ENCODE measurements at places on chromosomes 2 and 18.
A peak's percentile ranks its signal among the peaks of the same experiment; 100 is the strongest.

- DNase-seq: no peak
These were observed 322.1 kb upstream of the THUMPD2 start for GRCh38 chr2:40101131-40101575.

GRCh38 chr2:26772064-26773001, 8.2 kb downstream of the SLC35F6 start:
- peak; percentile 54 for DNase-seq

GRCh38 chr2:240604291-240604938, 17.9 kb downstream of the CAPN10 start:
- peak; percentile 4 for DNase-seq

DNA sequence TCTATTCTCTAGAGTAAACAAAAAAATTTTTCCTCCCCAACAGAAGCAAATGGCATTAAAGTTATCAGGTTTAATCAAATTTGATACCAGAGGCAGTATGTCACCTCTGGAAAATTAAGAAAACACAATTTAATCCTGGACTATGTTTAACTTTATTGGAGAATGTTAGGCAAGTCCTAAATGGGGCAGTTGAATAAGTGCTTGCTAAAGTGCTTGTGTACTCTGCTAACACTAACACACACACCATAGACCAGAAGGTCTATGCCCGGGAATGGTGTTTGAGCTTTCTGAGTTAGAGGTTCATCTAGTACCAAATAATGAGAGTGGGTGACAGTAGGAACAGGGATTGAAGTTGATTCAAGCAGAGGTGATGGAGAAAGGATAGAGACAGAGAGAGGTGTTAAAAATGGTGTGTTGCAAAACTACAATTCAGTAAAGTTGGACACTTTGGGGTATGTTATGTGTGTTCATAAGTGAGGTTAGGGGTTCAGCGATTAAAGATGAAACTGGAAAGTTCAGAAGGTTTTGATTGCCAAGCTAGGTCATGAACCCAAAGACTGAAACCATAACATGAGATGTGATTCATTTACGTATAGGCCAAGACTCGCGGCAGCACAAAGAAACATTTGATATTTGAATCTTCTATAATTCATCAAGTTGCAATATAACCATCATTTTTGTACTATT, 40.5 kb upstream of the PEX13 start:
- DNase-seq: peak; percentile 27

DNA sequence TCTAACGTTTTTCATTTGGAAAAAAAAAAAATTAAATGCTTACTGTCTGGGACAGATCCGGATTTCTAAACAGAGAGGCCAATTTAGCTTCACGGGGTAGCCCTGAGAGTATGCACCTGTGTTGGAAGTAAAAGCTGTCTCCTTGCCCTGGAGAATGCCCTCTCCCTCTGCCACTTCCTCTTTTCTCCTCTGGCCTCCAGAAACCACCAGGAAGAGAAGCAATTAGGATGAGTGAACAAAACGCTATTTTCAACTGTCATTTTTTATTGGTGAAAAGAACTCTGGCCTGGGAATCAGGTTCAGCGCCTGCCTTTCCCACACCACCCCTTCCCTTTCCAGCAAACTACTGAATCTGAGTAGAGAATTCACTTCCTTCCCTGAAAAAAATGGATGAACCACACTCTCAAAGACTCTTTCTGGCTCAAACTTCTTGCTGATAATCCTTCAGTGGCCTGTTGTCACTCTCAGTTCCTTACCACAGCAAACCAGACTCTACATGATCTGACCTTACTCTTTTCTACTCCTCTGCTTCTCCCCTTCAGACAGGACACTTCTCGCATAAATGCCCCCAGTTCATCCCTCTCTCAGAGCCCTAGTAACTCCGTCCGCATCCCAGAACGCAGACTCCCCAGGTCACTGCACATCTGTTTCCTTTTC, 29.8 kb downstream of the KLF7 start:
- no peak for DNase-seq

GRCh38 chr2:111045771-111046444, 74.8 kb upstream of the BCL2L11 start:
- DNase-seq: no peak

DNA sequence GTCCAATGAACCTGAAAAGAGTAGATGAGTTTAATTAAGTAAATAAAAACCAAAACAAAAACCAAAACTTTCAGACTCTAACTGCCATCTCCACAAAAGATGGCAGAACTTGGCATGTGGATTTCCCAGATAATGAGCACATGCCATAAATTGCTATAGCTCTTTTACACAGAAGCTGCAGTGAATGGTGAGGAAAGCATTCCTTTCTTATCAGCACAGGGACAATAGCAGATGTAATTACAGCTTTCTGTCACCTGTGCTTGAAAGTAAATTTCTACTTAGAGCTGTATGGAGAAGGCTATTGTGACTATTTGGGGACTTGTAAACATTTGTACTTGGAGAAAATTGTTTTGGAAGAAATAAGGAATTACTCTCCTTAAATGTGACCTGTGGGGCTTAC, 378.4 kb downstream of the RPRM start:
- DNase-seq: no peak

- DNase-seq: no peak
These were observed 31.6 kb downstream of the KCNK3 start for GRCh38 chr2:26723991-26724750.

DNA sequence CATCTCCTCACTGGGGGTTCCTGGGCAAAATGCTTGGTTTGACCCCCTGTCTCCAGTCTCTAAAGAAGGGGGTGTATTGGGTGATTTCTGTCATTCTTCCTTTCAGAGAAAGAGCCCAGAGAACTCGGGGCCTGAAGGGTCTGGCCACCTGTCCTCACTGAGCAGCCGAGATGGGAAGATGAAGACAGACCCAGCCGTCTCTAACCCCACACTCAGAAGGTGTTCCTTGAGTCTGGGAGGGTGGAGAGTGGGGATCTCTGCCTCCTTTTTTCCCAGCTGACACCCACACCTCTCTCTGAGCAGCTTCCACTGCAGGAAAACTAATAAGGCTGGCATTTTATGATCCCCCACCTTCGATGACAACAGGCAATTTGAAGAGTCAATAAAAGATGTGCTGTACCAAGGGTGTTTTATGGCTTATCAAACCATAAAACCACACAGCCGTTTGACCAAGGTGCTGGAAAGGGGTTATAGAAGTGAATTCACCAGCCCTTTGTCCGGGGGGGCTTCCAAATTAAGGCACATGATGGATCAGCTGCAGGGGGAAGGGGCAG, 213.8 kb downstream of the SMAD2 start:
- DNase-seq: no peak

GRCh38 chr2:182897137-182897536, 30.7 kb upstream of the FRZB start:
- no peak for DNase-seq

All from activated CD8-positive, alpha-beta T cell treated with anti-CD3 and anti-CD28 coated beads for 36 hours (primary cell).